CD4-positive, alpha-beta T cell treated with Interferon alpha-2 for 1 hour (primary cell): ENCODE measurements at places on chromosomes 2 and 18.

DNA sequence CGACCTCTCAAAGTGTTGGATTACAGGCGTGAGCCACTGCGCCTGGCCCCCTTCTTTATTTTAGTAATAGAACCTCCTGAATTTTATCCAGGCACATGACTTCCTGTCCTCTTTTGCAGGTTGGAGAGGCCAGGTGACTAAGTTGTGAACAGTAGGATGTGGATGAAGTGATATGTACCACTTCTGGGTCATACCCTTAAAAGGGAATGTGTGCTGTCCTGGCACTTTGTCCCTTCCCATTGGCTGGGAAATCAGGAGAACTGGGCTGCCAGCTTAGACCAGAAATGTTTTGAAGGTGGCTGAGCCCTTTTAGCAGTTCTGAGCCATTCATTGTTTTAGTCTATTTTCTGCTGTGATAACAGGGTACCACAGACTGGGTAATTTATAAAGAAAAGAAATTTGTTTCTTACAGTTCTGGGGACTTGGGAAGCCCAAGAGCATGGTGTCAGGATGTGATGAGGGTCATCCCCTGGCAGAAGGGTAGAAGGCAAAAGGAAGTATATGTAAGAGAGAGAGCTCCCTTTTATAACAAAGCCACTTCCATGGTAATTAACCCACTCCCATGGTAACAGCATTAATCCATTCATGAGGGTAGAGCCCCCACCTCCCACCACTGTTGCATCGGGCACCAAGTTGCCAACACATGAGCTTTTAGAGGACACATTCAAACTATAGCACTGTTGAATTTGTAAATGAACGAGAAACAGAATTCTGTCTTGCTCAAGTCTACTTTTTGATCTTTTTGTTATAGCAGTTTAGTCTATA, 79.1 kb downstream of the TTC27 start:
- DNase-seq, result no peak

DNA sequence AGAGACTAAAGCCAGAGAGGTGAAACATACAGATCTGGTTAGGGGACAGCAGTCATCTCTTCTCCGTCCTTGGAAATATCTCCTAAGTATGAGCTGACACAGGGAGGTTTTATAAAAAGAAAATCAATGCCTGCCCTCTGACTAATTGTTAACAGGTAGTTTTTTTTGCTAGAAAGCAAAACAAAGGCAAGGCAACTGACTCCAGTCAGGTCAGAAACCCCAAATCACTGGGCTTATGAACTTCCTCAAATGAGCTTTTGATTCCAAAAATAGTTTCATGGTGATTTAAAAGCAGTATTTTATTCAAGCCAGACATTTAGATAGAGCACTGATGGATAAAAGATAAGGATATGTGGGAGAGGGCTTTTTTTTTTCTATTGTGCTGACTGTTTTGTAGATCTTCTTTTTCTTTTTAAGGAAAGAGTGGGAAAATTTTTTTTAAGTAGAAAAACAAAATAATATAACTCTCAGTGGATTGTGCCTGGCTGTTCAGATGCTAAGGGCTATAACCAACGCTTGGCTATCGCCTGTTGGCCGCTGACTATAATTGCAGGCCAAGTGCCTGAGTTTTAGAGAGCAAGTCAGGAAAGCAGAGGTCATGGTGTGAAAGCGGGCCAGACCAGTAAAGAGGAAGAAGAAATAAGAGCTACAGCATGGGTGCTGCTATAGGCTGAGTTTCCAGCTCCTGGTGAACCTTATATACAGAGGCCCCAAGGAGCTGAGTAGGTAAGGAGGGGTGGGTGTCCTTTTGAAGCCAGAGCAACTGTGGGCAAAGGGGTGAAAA, 44.9 kb downstream of the MRPL35 start:
- DNase-seq, result no peak

GRCh38 chr2:198545411-198545810, 741.0 kb downstream of the PLCL1 start:
- DNase-seq, result no peak

DNA sequence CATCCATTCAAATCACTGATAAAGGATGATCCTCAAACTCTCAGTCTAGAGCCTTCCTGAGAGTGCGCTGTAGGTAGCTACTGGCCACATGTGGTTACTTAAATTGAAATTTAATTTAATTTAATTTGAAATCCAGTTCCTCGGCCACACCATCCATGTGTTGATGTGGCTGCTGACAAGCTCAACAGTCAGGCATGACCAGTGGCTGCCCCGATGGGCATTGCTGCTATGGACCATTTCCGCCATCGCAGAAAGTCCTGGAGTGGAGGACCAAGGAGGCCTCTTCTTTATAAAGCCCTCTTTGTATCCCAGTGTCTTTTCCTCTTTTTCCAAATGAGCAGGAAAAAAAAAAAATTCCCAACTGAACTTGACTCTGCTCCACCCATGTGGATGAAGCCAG, 100.6 kb downstream of the HDAC4 start:
- DNase-seq, result no peak

DNA sequence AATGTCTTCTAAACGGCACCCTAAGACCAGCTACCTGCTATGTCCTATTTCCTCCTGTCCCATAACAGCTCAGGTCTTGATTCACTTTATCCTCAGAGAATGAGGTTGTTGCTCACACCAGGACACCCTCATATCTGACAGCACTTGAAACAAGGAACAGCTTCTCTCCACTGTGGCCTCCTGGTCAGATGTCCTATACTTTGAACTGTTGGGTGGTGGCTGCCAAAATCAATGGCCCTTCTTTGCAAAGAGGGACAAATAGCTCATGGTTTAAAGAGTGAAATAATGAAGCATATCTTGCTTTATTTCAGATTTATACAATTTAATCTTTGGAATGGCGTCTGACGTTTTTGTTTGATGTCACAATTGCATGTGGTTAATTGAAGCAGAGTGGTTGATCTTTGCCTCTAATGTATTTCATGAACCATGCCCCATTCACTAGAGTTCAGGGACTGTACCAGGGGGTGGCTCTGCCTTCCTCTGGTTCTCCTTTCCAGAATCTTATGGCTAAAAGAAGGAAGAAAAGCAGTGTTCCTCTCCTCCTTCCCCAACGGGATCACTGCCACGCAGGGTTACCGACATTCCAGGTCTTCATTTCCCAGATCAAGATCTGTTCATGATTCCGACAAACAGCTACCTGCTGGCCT, 24.1 kb upstream of the ZCCHC2 start:
- DNase-seq, result no peak

GRCh38 chr2:14925471-14925870, 293.0 kb downstream of the LRATD1 start:
- DNase-seq, result no peak

GRCh38 chr2:42195559-42195958, 26.4 kb downstream of the EML4 start:
- no peak for DNase-seq

DNA sequence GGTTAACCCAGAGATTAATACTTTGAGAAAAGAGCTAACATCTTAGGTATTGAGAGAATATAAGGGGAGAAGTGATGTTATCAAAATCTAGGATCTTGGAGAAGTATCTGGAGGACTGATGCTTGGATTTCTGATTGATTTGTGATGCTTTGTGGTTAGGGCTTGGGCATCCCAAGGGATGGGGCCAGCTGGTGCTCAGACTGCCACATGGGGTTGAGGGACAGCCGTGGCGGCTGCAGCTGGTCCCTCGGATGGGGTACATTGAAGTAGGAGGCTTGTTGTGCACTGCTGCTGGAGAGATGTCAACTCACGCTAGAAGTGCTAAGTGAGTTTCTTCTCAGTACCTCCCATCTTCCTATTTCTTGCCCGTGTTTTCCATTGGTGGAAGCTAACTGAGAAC, 22.4 kb downstream of the HRH4 start:
- DNase-seq, result no peak

GRCh38 chr2:99851089-99851488, 291.3 kb downstream of the AFF3 start:
- no peak for DNase-seq

GRCh38 chr2:168355779-168356476, 100.1 kb upstream of the CERS6 start:
- DNase-seq, result no peak

GRCh38 chr2:175518206-175518605, 336.7 kb upstream of the ATP5MC3 start:
- no peak for DNase-seq

GRCh38 chr2:228801451-228801850, 469.6 kb downstream of the PID1 start:
- DNase-seq, result no peak

DNA sequence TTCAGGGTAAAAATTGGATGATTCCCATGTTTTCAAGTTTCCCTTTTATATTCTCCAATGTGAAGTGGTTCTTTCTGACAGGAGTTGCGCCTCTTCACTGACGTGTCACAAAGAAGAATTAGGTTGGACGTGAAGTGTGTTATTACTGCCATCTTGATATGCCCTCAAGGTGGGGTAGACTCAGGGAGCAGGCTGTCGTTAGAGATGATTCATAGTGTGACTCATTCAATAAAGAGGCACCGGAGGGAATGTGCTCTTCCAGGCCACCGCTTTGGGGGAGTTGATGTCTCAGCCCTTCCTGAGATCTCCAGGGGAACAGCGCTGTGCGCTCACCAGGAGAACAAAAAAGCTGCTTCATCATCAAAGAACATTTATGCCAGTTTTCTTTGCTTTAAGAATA, 3.6 kb upstream of the DGKD start:
- DNase-seq, result no peak

- DNase-seq, result no peak
Measured at GRCh38 chr2:170377500-170378207, 199.7 kb downstream of the MYO3B start.

- no peak for DNase-seq
Measured at GRCh38 chr2:43803113-43803512, 29.3 kb downstream of the DYNC2LI1 start.

DNA sequence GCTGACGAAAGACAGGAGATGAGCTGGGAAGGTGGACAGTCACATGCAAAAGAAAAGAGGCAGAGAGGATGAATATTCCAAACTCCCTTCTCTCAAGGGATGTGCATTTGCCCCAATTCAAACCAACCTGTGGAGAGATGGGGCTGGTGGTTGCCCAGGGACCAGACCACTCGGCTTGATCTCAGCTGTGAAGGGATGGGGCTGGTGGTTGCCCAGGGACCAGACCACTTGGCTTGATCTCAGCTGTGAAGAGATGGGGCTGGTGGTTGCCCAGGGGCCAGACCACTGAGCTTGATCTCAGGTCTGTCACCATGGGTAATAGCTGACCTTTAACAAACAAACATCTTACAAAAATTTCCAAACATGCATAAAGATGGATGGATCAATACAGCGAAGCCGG, 42.5 kb upstream of the SALL3 start:
- no peak for DNase-seq

DNA sequence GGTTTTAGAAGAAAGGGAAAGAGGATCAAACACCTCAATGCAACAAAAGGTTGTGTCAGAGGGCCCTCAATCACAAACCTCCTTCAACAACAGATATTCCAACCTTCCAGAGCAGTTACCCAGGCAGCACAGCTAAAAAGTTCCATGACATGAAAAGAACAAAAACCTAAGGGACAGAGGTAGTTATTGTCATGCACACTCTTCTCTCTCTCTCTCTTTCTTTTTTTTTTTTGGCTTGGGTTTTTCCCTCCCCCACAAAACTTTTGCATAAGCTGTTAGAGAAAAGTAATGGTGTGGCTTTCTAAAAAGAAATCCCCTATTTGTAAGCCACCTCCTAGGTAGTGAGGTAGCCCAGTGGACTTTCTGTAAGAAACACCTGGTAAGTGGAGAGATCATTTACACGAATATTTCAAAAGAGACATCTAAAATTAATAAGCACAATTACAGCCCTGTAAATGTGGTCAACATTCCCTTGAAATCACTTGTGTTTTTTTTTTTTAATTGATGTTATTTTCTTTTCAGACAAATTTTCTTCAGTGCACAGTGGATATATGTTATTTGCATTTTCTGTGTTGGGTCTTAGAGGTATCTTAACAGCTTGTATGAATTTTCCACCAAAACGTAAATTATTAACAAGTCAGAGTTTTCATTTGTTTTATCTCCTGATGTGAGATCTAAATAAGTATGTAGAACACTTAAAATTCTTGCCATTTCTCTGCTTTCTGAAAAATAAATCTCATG, 48.4 kb downstream of the ZEB2 start:
- no peak for DNase-seq

DNA sequence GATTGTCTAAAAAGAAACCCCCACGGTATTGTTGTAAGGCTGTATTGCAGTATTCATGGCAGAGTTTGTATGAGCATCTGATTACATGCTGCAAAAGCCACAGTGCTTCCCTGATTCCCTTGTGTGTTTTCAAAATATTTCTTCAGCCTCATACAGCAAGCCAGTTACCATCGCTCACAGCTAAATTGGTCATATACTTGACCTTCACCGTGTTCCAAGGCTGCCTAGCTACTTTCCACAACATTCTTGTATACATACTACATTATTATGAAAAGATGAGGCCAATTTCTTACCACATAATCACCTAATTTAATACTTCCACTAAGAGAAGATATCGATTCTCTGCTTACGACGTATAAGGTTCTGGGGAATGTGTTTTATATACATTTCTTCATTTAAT, 576.3 kb upstream of the CNTNAP5 start:
- DNase-seq, result no peak

GRCh38 chr2:42906111-42906556, 113.8 kb upstream of the HAAO start:
- DNase-seq, result no peak

- no peak for DNase-seq
Measured at GRCh38 chr2:79585701-79586433, 73.0 kb downstream of the CTNNA2 start.

DNA sequence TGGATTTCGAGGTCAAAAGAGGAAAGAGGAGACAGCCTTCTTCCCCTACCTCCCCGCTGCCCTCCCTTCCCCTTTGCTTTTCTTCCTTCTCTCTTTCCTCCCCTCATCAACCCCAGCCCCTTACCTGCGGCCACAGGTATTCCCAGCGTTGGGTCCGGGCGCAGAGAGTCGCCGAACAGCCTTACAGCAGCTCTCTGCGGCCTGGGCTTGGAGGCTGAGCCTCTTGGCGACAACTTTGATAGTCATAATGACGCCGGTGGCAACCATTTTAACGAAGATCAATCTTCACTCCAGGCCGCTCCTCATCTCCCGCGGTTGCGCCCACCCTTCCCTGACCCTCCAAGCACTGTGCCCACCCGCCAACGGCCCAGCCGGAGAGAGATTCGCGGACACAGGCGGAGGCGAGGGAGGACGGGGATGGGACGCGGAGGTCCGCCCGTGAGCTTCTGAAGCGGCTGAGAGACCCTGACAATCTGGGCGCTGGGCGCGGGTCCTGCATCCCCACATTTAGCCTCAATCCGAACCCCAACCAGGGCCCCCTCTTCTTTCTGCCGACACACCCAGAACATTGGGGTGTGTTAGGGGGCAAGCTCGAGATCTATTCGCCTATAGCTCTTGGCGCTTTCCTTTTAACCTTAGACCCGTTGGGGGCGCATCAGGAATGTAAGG, 1.5 kb upstream of the EVX2 start:
- DNase-seq, result no peak

- no peak for DNase-seq
Measured at GRCh38 chr2:134583997-134584520, 134.7 kb downstream of the TMEM163 start.

- DNase-seq, result no peak
Measured at GRCh38 chr2:107028661-107029060, 142.7 kb upstream of the ST6GAL2 start.

- DNase-seq, result no peak
Measured at GRCh38 chr2:156437272-156437930, 1.2 kb downstream of the GPD2 start.
